Left lung (tissue), 14 donors: ENCODE measurements at places on chromosomes 6 and 20. TPM values are rescaled to one million over a fixed set of nuclear protein-coding genes. Genes with fewer than 3 reads are reported as not detected.

The GDAP1L1 gene
- 0.53 TPM for polyA plus RNA-seq

The SMIM8 gene
- 24.3 TPM for polyA plus RNA-seq

The VARS2 gene
- 43.0 TPM for polyA plus RNA-seq

The PXT1 gene
- 0.07 TPM for polyA plus RNA-seq

The TMEM170B gene
- polyA plus RNA-seq: 5.3 TPM

The LCA5 gene
- 15.5 TPM for polyA plus RNA-seq

The TNFRSF21 gene
- 20.6 TPM for polyA plus RNA-seq

The C2 gene
- polyA plus RNA-seq: 3.9 TPM

The BPIFB3 gene
- polyA plus RNA-seq: not detected

The TFAP2A gene
- 0.35 TPM for polyA plus RNA-seq

The SHLD1 gene
- polyA plus RNA-seq: 6.3 TPM

The LY6G6D gene
- not detected for polyA plus RNA-seq
